Midbrain (tissue), 1 donor: ENCODE measurements at places on chromosomes 1 and 21.

GRCh38 chr1:24946861-24947658, 17.0 kb upstream of the RUNX3 start:
- no peak for DNase-seq

GRCh38 chr1:9085306-9085940, 16.0 kb upstream of the SLC2A5 start:
- no peak for DNase-seq

- DNase-seq, result no peak
These were observed 28.0 kb downstream of the PADI2 start for GRCh38 chr1:17091252-17091651.

DNA sequence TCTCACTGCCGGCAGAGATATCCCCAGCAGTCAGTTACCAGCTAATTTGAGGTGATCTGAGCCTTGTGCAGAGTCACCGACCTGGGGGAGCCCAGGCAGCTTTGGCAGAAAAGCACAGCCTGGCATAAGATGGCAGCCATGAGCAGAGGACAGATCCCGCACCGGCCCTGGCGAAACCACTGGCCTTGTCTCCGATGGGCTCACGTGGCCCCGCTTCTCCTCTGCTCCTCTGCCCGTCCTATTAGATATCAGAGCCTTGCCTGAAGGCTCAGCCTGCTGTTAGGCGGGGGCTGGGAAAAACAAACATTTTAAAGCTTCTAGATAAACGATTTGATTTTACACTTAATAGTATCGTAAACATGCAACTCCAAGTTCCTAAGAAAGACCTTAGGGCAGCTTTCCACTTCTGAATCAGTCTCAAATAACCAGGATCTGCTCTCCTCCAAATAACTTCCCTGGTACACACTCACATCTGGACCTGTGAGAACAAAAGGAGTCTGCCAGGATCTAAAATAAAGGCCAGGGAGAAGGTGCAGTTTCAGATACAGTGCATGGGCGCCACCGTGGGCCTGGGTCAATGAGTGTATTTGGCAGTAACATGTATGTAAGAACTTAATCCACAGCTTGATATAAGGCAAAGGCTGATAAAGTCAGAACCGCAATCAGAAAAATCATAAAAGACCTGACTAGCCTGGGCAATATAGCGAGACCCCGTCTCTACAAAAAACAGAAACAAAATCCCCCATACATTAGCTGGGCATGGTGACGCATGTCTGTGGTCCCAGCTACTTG, 10.0 kb downstream of the EDARADD start:
- no peak for DNase-seq

- DNase-seq, result no peak
These were observed 30.5 kb upstream of the ZNF496 start for GRCh38 chr1:247362153-247362552.

DNA sequence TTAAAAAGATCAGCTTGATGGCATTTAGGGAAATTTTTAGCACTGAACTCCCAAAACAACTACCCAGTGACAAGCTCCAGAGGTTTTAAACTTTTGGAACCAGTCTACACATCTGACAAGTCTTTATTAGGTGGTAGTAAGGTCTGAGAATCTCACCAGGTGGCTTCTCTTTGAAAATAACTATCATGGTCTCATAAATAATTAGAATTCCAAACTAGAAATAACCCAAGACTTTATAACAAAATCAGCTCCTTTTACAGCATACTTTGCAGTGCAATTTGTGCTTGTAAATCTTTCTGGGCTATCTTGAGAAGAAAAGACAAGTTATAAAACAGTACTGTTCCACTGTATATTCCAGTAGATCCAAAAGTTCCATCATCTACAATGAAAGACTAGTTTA, 108.7 kb downstream of the LTN1 start:
- no peak for DNase-seq

GRCh38 chr1:178039891-178040290, 54.0 kb upstream of the RASAL2 start:
- no peak for DNase-seq

DNA sequence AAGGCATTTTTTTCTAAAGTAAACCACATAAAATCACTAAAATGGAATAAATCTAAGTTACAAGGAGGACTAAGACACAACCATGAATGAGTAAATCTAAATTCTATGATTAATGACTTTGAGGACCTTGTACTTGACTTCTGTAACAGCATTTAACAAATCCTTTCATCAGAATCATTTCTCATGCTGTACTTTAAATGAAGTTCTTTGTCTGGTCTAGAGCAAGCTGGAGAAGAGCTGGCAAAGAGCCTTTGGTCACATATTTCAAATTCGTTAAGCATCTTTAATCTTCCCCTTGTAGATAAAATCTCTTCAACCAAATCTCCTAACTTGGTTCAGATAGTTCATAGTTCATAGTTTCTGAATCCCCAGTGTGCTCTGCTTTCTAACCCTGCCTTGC, 405.4 kb downstream of the PTPRC start:
- no peak for DNase-seq

DNA sequence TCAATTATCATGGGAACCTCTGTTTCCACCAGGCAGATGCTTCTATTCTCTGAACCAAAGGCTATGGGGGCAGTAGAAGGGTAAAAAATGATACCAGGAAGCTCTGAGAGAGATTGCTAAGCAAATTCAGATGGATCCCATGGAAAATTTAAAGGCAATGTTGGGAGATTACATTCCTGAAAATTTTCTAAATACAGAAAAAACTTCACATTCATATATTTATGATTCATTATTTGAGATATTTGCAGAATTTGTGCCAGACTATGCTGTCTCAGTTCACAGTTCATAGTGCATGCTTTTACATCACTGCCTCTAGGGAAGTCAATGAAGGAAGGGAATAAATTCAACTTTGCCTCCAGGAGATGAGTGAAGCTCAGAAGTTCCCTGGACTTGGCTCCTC, 57.5 kb downstream of the KCNT2 start:
- no peak for DNase-seq

DNA sequence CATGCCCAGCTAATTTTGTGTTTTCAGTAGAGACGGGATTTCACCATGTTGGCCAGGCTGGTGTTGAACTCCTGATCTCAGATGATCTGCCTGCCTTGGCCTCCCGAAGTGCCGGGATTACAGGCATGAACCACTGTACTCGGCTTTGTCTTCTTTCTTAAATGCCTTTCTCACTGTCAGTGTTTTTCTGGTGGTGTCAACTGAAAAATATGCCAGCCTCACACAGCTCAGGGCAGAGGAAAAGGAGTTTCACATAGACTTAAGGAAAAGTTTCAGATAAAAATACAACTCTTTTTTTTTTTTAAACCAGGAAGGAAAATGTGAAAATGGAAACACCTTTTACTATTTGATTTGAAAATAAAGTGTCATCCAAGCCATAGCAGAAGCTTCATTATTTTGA, 4.6 kb upstream of the MAB21L3 start:
- no peak for DNase-seq

GRCh38 chr1:8627728-8628127, 189.7 kb downstream of the RERE start:
- DNase-seq, result no peak

- no peak for DNase-seq
These were observed 29.4 kb downstream of the VAV3 start for GRCh38 chr1:107935396-107936064.

- DNase-seq, result no peak
These were observed 35.1 kb downstream of the SLC44A3 start for GRCh38 chr1:94855307-94855700.

- DNase-seq, result no peak
These were observed 147.5 kb downstream of the ZC3H11B start for GRCh38 chr1:219465212-219466093.

DNA sequence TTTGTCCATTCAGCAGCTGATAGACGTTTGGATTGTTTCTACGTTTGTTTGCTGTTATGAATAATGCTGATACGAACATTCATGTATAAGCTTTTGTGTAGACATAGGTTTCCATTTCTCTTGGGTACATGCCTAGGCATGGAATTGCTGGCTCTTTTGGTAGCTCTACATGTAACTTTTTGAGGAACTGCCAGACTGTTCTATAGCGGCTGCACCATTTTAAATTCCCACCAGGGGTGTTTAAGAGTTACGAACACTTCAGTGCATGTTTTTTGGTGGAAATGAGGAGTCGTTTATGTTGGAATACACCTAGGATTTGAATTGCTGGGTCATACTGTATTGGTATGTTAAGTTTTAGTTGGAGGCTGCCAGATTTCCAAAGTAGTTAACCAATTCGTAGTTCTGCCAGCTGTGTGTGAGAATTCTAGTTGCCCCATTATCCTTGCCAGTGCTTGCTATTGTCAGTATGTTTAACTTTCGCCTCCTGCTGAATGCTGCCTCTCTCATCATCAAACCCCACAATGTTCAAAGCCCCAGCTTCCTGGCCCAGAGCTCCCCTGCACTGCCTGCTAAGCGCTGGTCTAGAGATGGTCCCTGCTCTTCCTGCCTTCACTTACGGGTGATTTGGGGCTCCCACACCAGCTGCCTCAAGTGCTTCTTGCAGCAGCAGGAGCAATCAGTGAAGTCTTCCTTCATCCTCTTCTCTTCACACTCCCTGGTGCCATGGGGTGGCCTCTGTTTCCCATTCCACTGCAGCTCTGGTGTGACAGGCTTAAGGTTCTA, 81.0 kb downstream of the MAN1C1 start:
- DNase-seq, result no peak

GRCh38 chr1:204959836-204960235, 83.2 kb upstream of the CNTN2 start:
- DNase-seq, result no peak

DNA sequence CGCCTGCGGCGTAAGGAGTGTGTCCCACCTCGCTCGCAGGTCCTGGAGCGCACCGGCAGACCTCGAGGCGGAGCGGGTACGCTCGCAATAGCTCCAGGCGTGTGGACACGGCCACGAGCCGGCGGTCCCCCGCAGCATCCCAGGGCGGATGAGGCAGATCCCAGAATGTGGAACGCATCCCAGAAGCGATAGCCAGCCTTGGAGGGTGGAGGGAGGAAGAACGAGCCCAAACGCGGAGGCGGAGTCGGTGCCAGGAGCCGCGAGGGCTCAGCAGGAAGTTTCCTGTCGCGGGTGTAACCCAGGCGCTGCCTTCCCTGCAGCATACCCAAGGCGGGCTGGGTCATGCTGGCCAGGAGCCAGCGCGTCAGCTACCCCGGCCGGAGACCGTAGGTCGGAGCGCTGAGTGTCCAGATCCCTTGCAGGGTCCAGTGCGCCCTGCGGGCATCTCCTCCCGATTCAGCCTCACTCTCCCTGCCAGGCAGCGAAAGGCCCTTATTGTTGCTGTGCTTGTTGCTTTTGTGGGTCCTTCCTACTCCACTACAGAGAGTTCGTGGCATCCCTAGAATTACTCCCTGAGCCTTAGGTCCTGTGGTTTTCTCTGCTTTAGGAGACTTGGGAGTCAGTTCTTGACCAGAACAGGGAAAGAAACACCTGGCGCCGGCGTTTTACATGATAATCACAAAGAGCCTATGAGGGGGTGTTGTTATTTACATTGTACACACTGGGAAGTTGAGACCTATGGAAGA, 27.7 kb downstream of the STYXL2 start:
- DNase-seq, result no peak

- DNase-seq, result no peak
These were observed 37.3 kb upstream of the F3 start for GRCh38 chr1:94578856-94579255.

DNA sequence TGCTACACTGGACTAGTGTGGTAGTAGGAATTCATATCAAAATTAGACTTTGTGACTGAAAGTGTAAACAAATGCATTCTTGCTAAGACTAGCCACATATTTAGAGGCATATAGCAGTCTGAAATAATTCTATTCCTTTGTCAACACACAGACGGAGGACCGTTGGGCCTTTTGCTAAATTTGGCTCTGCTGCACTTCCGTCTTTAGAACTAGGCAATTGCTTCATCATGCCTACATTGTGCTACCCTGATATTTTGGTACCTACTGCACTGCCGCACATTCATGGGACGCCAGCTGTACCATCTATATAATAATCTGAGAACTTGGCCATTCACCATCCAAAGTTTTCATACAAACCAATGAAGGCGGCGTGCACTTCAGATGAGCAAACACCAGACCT, 346.8 kb downstream of the KIF26B start:
- DNase-seq, result peak; percentile 25

- DNase-seq, result no peak
These were observed 45.2 kb upstream of the HAO2 start for GRCh38 chr1:119323216-119323982.

GRCh38 chr1:5427026-5427613, 565.1 kb downstream of the NPHP4 start:
- DNase-seq, result no peak

- DNase-seq, result no peak
These were observed 18.3 kb downstream of the CAPN8 start for GRCh38 chr1:223647249-223647648.

DNA sequence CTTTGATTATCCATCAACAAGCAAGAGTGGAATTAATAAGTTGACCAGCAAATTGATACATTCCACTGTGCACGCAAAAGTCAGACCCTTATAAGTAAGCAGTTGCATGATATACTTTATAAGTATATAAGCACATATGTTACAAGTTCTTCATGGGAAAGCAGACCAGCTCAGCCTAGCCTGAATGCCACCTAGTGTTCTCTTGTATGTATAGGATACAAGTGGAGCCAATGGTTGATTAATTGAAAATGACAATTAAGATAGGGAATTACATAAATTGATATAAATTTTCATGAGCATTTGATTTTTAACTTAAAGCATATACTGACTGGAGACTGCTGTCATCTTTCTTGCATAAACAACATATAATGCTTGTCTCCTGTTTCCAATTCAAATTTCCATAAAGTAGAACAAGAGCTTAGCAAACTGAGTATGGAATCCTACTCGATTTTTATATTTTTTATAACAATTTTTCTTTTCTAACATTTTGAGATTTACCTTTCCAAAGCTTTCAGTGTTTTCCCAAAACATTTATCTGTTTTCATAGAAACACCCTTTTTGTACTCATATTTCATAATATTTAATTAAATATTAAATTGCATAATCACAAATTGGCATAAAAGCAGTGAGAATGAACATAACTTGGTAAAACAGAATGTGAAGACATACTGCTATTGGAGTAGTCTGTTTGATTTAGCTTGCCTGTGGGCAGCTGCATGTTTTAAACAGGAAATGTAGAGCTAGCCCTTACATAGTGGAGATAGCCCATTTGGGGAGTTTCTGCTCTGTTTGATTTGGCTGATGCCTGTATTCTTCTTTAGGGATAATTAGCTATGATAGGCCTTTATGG, 62.8 kb downstream of the MAGI3 start:
- no peak for DNase-seq

DNA sequence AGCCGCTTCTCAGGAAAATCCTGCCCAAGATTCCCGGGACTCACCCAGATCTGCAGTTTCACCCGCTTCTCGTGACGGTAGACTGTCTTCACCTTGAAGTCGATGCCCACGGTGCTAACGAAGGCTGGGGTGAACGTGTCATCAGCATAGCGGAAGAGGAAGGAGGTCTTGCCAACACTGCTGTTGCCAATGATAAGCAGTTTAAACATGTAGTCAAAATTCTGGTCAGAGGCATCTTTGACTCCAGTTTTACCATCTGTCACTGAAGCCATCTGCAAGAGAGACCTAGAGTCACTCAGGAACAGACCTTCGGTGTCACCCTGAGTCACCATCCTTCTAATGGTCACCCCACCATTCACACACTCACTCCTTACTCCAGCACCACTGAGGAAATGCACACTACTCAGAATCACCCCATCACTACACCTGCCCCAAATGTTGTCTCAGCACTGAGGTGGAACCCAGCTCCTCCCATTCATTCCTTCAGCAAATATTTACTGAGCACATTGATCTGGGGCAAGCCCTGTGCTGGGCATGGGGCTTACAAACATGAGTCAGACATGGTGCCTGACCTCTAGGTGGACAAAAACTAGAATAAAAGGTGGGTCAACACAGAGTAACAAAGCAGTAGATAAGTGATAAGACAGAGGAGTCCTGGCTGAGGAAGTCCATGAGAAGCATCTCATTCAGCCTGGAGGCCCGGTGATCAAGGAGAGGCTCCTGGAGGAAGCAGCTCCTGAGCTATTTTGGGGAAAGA, 13.5 kb downstream of the RAB3B start:
- no peak for DNase-seq
